Gastroesophageal sphincter (tissue), 4 donors: ENCODE measurements at places on chromosomes 5 and 9.

DNA sequence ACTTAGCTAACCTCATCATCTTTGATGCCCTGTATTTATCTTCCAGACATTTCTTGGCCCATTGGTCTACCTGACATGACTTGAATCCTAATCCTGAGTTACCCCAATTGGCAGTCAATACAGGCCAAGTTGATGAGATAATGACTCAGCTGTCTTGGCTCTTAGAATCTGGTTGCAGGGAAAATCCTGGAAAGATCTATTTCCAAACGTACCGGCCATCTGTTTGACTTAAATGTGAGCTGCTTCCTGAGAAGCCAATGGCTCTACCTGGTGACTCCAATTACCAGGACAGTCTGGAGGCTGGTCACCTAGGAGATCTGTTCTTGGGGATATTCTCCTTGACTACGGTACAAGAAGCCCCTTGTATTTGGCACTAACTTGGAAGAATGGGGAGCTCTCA is 475.2 kb upstream of the BRINP1 start:
- ATAC-seq, result no peak

DNA sequence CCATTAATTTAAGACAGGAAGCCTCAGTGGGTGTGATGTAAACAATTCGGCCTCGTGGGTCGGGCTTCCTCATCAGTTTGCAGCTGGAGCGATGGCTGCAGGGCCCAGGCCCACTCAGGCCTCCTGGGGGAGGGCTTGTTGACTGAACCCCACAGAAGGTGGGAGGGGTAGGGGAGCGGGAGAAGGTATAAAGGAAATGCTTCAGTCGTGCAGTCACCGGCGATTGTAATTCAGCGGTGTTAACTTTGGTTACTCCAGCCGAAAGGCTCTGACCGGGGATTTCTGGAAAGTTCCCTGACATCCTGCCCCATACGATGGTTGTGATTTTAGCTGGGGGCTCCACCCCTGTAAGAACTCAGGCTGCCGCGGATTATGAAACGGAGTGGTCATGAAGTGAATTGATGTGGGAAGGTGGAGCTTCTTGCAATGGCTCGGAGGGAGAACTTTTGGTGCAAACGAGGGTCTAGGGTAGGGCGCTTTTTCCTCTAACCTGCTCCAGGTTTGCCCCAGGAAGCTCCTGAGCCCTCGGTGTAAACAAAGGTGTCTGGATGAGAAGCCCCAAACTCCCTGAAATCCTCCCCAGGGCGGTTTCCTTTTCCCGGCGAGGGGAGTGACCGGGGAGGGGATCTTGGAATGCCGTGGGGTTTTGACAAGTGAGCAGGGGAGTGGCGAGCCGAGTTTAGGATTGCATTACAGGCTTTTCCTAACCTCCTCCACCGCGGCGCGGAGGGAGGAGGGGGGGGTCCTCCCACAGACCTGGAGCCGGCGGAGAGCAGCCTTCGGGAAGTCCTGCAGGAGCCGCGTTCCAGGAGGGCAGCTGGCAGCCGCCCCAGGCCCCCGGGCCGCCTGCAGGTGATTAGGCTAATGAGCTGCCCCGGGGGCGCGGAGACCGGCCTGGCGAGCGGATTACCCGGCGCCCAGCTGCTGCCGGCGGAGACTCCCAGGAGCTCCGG is 215.5 kb downstream of the PDZD2 start:
- peak; percentile 75 for ATAC-seq

DNA sequence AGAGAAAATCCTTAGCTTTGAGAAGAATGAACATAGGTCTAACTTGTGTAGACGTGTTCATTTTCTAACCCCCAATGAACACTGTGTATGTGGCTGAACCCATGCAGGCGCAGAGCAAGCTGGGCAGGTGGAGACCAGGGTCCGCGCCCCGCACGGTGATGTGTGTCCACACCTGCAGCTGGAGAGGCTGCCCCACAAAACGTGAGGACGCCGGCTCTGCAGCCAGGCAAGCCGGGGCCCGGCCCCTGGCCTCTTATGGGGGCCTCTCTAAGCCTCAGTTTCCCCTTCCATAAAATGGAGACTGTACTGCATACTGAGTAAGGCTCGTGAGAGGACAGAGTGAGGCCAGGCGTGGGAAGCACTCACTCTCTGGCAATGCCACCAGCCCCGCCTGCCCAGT is 124.7 kb upstream of the RAPGEF1 start:
- ATAC-seq, result no peak

DNA sequence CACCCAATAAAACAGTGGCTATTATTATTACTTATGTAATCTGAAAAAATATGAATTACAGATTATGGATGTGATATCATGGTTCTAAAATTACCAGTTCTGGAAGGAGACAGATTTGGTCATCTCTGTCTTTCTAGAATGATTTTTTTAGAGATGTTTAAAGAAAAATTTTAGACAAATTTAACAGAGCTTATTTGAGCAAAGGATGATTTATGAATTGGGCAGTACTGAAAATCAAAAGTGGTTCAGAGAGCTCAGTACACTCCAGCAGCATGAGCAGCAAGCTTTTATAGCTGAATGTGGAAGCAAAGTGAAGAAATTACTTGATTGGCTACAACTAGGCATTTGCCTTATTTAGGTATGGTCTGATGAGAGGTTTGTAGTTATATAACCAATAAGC is 11.0 kb downstream of the CAST start:
- no peak for ATAC-seq

GRCh38 chr5:158010831-158011230 is 151.9 kb upstream of the CLINT1 start:
- ATAC-seq, result no peak

DNA sequence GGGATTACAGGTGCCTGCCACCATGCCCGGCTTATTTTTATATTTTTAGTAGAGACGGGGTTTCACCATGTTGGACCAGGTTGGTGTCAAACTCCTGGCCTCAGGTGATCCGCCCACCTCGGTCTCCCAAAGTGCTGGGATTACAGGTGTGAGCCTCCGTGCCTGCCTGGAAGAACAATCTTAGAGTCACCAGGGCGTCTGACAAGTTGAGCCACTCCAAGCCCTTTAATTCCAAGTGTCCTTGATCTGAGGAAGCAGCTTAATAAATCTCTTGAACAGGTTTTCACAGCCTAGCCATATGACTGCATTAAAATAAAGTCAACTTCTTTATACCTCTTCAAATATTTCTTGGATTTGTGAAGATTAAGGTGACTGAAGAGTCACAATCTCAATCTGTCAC is 31.5 kb downstream of the SLC44A1 start:
- no peak for ATAC-seq

DNA sequence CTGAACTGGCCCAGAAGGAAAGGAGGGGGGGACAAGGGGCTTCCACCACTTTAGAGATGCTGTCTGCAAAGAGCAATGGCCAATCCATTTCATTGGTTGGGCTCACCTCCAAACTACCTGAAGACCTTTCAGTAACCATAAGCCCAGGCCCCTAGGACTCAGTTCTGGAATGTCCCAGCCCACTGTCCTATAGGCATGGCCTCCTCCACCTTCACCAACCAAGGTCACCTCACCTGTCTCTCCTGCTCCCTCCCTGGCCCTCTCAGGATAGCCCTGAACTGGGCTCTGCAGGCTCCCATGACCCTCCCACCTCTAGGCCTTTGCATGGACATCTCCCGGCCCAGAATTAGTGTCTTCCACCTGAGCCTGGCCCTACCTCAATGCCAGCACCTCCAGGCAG is 22.4 kb downstream of the S1PR3 start:
- ATAC-seq, result no peak

- ATAC-seq, result peak; percentile 42
Measured at GRCh38 chr5:172361566-172362238, 78.1 kb upstream of the UBTD2 start.

- ATAC-seq, result peak; percentile 64
Measured at GRCh38 chr5:181221792-181222629, 1.1 kb upstream of the TRIM41 start.

GRCh38 chr9:128372188-128372641 is 1.0 kb downstream of the URM1 start:
- no peak for ATAC-seq

DNA sequence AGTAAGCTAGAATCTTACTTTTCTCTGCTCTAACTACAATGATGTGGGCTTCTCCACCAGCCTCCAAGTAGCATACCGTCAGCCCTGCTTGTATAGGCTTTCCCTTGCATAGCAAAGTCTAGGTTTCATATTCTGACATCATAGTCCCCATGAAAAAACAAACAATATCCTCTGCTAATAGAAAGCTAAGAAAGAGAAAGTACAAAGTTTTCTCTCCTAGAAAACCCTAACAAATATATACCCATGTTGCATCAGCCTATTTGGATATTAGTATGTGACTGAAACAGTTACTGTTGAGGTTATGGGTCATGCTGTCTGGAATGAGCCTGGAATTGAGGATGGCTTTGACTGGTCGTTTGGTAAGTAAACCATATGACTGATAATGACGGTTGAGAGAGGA is 1696.0 kb downstream of the MAT2B start:
- no peak for ATAC-seq

DNA sequence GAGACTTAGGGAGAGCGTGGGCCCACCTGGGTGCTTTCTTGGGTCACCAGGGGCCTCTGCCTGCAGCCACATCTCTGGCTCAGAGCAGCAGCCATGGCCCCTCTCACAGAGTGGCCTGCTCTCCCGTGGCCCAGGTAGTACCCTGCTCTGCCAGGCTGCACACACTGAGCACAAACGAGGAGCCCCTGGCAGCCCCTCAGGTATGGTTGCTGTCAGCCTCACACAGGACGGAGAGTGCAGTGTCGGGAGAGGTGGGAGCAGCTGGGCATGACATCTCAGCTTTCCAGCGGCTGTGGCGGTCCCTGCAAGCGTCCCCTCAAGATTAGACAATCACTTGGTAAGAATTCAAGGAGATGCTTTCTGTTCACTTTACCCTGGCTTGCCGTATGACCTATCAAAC is 137.0 kb upstream of the IRX4 start:
- no peak for ATAC-seq

DNA sequence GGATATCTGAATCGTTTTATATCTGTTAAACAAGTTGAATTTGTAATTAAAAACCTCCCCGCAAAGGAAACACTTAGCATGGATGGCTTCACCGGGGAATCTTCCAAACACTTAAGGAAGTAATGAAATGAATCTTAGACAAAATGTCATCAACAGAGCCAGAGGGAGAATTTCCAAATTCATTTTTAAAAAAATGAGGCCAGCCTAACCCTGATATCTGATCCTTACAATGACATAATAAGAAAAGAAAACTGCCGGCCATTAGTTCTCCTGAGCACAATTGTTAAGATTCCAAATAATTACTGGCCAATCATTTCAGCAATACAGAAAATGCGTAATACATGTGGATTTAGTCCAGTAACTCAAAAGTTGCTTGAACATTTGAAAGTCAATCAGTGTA is 6.1 kb upstream of the KIF12 start:
- ATAC-seq, result no peak

DNA sequence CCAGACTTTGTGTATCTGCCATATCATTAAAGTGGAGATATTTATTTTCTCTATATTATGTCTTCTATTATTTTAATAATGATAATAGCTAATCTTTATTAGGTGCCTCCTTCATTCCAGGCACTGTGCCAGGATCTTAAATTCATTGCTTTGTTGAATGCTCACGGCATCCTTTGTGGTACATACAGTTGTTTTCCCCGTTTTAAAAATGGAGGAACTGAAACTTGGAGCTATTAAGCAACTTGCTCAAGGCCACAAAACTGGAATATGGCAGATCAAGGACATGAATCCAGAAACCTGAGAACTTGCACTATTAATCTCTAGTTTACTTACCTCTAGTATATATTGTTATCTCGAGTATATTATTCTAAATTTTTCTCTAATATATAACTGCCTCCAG is 41.5 kb upstream of the PPP3R2 start:
- ATAC-seq, result no peak

DNA sequence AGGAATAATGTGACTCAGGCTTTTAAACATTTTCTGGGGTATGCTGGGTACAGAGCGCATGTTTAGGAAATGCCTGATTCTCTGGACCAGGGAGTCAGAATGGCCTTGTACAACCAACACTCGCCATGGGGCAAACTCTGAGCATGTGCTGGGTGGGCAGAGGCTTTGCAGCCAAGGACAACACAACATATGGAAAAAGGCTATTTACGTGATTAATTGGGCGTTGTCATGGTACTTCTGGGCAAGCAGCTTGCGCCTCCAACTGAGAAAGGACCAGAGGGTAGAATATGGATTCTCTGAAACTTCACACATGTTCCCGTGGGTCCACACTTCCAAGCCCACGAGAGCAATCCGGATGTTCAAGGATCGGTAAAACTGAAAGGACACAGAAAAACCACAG is 49.1 kb downstream of the NIPAL4 start:
- ATAC-seq, result no peak

GRCh38 chr9:37082214-37082765 is 38.1 kb upstream of the ZCCHC7 start:
- ATAC-seq, result no peak

DNA sequence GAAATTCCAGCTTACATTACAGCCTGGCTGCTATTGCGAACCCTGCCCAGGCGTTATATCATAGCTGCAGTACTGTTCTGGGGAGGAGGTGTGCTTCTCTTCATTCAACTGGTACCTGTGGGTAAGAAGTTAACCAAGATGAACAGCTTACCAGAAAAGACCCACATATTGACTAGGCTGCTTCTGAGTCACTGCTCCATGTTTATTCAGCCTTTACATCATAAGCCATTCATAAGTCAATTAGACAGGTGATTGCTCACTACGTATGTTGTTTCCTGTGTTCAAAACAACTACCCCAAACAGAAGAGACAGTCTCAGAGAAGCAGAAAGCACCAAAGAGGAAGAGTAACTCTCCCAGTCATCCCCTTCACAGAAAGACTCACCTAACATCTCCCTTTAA is 34.7 kb upstream of the SLC22A5 start:
- ATAC-seq, result no peak

- peak; percentile 56 for ATAC-seq
Measured at GRCh38 chr9:129125478-129125877, 14.3 kb downstream of the PTPA start.

GRCh38 chr9:109110329-109111021 is 9.3 kb downstream of the TMEM245 start:
- ATAC-seq, result peak; percentile 70

DNA sequence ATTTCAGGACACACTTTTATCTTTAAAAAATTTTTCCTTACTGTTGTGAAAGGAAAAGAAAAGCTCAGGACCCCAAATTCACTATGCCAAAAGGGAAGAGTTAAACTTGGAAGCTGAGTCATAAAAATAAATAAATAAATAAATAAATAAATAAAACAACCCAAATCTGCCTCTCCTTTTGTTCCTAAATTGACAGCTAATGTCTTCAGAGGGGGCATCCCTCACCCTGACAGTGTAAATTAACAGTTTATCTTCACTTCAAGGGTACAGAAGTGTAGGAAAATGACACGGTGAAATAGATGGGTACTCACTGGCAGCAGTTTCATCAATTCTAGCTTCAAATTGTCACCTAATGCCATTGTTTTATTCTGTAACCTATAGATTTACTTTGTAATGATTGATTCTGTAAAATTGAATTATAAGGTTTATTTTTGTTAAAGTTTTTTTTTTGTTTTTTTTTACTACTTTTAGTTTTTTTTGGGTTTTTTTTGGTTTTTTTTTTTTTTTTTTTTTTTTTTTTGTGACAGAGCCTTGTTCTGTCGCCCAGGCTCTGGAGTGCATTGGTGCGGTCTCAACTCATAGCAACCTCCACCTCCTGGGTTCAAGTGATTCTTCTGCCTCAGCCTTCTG is 18.5 kb upstream of the ANXA1 start:
- ATAC-seq, result no peak

- no peak for ATAC-seq
Measured at GRCh38 chr9:5909976-5910375, 19.3 kb downstream of the MLANA start.

- ATAC-seq, result no peak
Measured at GRCh38 chr5:154395407-154396106, 50.2 kb upstream of the SAP30L start.
